DND-41 (cell line): ENCODE measurements at places on chromosomes 7 and 10.

DNA sequence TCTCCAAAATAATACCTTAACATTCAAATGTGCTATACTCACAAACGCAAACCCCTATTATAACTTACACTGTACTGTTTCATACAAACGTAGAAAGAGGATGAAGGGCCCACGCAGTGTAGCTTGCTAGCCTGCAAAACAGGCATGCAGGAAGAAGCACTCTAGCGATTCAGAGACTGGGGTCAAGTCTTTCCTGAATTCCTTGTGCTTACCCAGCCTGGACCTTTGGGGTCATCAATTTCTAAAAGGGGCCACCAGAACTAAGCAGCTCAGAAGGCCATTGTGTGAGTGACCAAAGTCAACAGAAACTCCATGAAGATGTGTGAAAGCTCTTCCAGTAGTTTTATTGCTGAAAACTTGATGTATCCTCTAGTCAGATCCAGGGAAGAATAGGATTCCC is 111.9 kb downstream of the SVIL start:
- DNase-seq: no peak

- DNase-seq: no peak
Measured at GRCh38 chr7:25305831-25306230, 77.5 kb upstream of the NPVF start.

DNA sequence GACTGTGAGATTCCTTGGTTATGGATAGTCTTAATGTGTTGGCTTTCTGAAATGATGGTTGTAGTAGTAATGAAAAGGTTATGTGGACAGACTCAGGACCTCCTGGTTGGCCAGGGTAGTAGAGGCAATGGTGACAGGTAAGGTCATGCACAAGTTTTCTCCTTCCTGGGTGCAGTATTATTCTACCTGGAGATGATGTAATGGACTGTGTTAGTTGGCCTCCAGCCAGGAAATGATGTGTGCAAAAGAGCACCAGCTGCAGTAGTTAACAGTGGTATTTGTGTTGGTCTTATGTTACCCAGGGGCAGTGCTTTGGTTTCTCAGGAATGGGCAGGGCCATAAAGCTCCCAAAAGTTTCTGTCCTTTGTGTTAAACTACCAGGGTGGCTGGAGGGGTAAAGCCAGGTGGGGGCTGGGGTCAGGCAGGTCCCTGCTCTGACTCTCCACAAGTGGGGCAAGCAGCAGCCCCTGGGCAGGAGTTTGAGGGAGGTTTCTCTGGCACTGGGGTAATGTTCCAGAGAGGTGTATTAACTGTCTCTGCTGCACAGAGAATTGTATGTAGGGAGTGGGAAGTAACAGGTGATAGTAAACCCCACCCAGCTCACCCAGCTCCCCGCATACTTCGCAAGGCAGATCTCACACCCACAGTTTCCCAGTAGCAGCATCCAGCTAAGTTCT is 36.3 kb downstream of the GPR22 start:
- DNase-seq: no peak

DNA sequence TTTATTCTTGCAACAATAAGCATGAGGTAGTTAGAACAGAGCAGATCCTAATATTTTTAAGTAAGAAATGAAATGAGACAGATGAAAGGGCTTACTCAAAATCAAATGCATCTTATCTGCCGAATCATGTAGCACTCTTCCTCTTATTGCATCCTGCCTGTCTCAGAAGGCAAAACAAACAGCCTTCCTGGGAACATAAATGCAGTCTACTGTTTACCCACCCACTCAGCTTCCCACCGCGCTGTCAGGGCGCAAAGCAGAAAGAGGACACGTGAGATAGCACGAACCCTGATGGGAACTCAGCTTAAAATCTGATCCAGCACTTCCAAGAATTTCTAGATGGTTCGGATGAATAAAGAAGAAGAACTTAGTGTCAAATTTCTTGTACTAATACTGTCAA is 114.4 kb upstream of the CDK1 start:
- DNase-seq: no peak

- no peak for DNase-seq
Measured at GRCh38 chr7:126449611-126450268, 803.0 kb downstream of the GRM8 start.

DNA sequence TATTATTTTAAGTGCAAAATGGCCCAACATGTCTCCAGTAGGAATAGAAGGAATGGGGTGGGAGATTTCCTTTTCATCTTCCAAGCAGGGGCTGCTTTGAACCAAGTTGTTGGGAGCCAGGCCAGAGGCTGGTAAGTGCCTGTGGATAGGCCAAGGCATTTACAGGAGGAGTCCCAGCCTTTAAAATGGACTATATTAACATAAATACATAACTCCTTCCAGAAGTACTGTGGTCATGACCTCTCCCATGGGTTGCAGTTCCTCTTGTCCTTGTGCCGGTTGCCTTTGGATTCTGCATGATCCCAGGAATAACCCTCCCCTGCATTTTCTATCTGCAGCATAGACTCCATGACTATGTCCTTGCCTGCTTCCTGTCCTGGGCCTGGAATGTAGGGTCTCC is 95.8 kb downstream of the SEC23IP start:
- DNase-seq: no peak
